ENCODE measurements at places on chromosomes 16 and 17.

DNA sequence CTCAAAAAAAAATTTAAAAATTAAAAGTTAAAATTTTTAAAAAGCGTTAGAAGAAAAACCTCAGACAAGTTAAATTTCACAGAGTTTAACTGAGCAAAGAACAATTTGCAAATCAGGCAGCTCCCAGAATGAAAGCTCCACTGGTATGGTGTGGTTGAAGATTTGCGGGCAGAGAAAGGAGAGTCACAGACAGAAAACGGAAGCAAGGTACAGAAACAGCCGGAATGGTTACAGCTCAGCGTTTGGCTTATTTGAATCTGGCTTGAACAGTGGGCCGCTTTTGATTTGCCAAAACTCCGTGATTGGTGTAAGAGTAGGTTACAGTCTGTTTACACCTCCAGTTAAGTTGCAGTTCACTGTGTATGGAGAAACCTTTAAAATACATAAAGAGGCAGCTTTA, 297.1 kb downstream of the HS3ST4 start:
- DNase-seq = no peak

- DNase-seq = no peak
These were observed 117.3 kb downstream of the ADCY9 start for GRCh38 chr16:3998793-3999478.

DNA sequence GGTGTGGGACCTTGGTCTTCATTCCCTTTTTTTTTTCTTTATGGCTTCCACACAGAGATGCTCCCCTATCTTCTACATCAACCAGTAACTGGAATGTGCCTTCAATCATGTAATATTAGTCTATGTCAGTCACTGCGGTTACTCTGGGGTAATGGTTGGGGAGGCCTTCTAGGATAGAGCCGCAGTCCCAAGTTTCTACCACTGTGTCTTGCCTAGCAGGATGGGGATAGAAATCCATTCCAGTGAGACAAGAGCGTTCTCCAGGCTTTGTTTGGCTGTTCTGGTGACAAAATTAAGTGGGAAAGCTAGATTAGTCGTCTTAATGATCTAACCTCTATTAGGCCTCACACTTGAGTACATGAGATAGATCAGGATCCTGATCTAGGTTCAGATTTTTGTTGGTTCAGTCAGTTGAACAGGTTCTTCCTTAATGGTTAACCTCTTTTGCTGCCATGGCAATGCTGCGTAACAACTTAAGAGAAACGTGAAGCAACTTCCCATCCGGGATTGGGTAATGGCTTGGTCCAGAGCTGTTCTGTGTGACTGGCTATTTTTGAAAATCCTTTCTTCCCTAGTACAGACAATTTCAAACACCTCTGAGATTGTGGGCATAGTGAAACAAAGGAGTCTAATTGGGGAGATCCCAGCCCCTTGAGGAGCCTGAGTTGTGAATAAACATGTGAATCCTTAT, 8.7 kb downstream of the MSL1 start:
- DNase-seq = no peak

DNA sequence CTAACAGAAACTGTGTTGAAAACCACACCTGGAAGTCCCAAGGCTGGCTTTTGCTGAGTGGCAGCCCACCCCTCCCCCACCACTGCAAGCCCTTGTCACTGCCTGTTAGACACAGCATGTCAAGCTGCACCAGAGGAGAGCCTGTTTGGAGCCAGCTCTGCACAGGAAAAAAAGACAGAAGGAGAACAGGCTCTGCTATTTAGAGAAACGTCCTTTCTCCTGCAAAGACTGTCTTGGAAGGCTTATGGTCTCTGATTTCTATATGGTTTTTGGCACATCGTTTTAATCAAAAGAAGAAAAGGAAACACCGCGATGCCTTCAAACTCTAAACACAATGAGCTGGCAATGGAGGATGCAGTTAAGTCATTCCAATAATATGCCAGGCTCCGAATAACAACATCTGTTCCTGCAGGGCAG, 275.5 kb downstream of the MAP2K4 start:
- DNase-seq = peak; percentile 9

GRCh38 chr17:47099451-47099986, 89.6 kb downstream of the CDC27 start:
- DNase-seq = no peak

All from heart right ventricle (tissue), 16 donors.